Stimulated activated CD4-positive, alpha-beta T cell treated with anti-CD3 and anti-CD28 coated beads, Interleukin-1b, Interleukin-23, amount 100 ng/mL, for 1 hour (primary cell): ENCODE measurements at places on chromosomes 6 and 20.

DNA sequence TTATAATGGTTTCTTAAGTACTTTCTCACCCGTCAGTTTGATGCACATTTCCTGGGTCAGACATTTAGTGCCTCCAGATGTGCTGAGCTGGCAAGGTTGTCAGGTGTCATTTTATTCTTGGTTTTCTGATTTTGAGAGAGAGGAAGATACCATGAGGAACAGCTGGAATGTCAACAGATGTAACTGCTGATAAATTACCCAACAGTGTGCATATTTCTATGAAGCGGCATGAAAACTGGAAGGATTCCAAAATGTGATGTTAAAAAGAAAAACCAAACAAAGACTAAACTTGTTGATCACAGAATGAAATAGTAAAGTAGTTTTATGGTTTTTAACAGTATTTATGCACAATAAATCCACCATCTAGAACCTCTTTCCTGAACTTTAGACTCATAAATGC lies 447.3 kb downstream of the HDGFL1 start:
- no peak for DNase-seq

DNA sequence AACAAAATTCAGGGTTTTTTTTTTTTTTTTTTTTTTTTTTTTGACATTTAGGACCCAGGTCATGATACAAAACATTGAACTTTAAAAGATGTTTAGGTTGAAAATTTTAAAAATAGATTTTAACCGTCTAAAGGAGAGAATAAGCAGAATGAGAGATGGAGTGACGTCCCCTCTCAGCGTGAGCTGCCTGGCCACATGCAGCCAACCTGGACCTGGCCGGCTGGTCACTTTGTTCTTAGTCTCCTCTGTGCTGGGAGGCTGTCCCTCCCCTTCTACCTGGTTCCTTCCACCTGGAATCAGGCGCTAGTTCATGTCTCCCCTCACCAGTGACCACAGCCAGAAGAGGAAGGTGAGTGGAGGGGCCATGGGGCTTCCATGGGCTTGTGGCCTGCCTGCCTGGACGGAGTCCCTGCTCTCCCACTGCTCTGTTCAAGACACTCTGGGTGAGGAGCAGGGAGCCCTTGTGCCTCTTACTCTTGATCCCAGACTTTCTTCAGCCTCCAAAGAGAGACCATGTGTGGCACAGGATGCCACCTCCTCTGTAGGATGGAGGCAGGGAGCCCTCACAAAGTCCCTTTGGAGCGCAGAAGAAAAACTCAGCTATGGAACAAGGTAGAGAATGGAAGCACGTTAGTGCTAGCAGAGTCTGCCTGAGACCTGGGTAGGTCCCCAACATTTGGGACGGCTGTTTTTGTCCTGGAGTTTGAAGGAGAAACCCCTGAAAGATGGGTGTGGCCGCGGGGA lies 31.7 kb downstream of the IRF4 start:
- no peak for DNase-seq

DNA sequence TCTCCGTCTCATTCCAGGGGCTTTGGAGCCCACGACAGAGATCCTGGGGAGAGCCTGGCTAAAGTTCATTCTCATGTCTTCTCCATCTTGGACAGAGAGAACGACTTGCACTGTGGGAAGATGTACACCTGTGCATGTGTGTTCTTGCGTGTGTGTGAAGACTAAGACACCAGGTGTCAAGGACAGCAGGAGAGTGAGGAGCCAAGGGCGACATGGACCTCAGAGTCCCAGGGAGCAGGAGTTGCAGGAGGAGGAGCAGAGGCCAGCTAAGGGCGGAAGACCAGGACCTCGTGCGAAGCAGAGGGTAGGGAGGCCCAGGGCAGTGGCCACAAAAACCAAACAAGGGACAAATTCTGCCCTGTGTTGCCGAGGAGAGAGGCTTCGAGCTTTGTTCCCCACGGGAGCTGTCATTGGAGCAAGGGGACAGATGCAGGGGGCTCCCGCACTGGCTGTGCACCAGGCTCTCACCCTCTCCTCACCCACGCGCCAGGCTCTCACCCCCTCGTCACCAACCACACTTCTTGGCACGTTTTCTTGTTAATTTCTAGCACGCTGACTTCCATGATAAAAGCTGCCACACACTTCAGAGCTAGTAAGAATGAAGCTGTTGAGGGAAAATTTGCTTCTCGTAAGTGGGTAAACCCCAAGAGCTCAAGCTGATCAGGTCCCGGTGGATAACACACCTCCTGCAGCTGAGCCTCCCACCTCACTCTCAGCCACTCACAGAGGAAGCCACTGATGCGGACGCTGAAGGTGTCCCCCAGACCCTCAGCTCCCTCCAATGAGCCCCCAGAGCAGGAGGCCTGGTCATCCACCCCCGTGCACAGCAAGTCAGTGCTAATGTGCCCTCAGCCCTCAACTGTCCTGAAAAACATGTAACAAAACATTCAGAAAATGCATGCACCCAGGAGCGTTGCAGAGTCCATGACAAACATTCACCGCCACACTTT lies 62.6 kb downstream of the DLL1 start:
- no peak for DNase-seq

DNA sequence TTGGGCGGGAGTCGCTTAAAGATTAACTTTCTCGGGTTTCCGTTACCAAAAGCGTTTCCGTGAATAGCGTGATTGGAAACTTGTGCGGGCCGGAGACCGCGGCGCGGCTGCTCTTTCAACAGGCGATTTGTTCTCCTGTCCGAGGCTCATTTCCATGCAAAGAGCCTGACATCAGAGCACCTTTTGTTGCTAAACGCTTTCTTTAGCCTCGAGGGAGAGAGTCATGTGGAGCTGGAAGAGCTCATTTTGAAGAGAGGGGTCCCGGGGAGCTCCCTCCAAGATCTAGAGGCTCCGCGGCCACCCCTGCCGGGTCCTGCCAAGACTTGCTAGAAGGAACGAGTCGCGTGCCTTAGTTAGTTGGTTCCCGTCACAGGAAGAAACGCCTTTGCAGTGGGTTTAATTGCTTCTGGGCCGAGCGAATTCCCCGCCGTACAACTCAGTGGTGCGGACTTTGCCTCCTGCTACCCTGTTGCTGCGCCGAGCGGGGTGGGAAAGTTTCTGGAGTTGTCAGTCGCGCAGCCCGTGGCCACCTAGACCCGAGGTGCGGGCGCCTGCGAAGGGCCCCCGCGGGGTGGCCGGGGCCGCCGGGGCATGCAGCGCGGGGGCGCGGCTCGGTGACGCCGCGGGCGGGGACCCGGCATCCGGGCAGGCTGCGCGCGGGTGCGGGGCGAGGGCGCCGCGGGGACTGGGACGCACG lies at the start of gene SASH1:
SASH1 (plus strand) TSS at position 489 of the 697 bp plus-strand sequence. CDS start 230 bp downstream, outside the sequence.
- DNase-seq = no peak

GRCh38 chr6:69314531-69314930 lies 482.3 kb downstream of the LMBRD1 start:
- DNase-seq = no peak

DNA sequence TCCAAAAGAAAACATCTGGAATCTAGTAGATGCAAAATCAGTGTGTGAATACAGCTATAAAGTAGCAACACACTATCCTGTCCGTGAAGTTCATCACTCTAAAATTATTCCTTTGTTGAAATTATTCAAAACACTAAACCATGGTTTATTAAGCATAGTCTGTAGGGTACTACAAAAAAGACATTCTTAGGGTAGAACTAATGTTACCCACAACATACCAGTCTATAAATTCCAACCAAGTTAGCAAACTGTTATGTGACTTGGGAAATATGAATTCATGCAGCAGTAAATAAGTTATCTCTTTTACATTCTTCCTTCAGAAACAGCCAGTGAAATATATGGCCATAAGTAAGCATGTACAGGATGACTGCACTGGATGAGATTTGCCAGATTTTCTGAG lies 580.3 kb upstream of the ADGRB3 start:
- DNase-seq = no peak

- DNase-seq = no peak
Measured at GRCh38 chr6:52550870-52551269, 26.0 kb downstream of the TRAM2 start.

- DNase-seq = no peak
Measured at GRCh38 chr6:160917572-160917971, 74.0 kb upstream of the MAP3K4 start.

DNA sequence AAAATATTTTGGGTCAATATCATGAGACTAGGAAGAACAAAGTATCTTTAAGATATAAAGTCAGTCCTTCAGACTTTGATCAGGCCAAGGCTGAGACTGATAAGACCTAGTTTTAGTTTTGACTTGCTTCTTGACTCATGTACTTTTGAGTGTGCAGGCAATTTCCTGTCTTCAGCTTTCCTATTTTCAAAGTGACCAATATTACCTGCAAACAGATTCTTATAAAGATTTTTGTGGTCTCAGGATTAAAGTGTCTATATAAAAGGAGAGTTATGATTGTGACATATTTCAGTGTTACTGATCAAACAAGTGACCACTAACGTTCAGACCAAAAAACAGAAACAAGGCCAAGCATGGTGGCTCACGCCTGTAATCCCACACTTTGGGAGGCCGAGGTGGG lies 36.0 kb upstream of the AKIRIN2 start:
- no peak for DNase-seq
